ENCODE measurements at places on chromosomes 4 and X.
A peak's percentile ranks its signal among the peaks of the same experiment; 100 is the strongest.

DNA sequence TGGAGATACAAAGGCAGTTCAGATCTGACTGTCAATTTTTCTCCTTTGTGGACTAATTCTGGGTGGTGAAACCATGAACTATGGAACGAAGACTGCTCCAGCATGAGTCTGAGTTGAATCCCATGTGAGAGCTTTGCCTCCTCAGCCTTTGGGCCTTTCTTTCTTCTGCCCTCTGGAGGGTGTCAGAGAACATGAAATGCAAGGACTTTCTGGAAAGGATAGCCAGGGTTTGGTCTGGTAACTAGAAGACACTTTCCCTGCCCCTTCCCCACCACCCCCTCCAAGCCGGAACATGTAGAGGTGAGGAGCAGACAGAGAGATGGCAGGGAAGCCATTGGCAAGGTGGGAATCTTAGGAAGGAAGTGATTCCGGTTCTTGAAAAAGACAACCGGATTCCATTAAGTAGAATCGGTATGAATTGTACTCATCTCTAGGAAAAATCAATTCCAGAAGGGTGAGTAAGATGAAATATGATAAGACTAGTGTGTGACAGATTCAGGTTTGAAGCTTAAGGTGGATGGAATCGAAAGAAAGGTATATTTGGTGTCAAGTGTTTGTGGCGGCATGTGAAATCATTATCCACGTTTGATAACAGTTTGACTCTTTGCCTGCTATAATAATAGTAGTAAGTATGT lies 19.0 kb downstream of the FHL1 start:
- DNase-seq: no peak

DNA sequence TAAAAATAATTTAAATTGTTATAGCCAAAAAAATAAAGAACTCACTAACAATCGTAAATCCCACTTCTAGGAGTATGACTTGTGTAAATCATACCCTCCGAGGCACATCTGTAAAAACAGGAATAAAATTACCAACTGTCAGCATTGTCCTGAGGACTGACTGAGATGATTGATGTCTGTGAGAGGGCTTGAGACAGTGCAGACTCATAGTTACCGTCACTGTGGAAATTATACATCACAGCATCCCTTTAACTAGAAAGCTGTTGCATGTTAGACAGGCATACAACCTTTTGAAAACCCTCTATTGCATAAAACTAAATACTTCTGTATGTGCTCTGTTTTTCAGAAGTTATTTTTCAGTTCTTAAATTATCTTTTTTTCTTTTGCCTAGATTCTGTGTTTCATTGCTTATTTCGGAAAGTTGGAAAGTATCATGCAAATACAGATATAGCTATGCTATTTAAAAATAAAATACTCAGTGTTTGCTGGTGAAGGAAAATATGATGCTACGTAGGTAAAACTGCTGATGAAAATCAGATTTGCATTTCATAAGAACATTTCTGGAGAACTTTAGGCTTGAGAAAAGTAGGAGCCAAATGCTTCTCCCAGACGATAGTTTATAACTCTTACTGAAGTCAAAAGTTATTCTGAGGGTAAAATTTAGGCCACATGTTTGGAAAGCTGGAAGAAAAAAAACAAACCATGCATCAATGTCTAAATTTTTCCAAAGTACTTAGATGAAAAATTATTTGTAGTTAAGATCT lies 13.6 kb upstream of the RBPJ start:
- no peak for DNase-seq

DNA sequence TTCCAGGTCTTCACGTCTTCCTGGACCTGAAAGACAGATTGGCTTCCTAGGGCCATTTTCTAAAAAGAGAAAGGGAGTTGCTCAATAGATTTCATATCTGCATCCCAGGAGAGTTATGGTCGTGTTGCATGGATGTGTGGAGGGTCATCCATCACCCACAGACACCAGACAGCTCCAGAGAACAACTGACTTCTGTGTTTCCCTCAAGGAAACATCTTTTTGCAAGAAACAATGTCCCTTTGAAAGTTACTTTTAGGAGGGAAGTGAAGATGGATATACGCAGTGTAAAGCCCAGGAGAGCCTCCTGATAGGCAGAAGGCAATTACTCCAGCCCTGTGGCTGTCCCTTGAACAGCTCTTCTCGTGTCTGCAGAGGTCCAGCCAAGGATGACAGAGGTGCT lies 108.3 kb downstream of the CLNK start:
- no peak for DNase-seq

- no peak for DNase-seq
Measured at GRCh38 chrX:12496343-12496742, 294.9 kb upstream of the PRPS2 start.

DNA sequence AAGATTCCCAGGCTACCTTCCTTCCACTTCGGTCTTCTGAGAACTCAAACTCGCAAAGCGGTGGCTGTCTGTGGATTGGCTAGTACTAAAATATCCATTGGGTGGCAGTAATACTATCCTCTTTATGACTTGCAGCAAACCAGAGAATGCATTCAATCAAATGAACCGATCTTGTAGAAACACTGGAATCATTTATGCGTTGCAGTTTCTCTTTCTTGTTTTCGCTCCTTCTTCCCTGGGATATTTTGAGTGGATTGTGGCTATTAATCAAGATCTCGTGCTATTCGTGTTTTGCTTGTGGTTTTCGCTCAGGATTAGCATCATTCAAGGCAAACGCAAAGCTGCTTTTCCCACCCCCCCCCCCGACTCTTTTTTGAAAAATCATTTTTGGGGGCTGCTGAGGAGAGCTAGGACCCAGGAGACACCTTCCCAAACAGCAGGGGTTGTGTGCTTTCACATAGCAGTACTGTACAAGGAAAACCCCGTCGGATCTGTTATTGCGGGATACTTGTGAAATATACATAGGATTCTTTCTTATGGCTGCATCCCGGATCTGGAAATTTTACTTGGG lies at the start of gene IL1RAPL1:
Gene IL1RAPL1, plus strand, starts transcription at position 466 of the 571 bp plus-strand sequence.
- no peak for DNase-seq

GRCh38 chrX:72301781-72302180 lies 3.9 kb downstream of the CITED1 start:
- no peak for DNase-seq

- DNase-seq: no peak
Measured at GRCh38 chrX:143165778-143166177, 140.1 kb downstream of the SPANXN4 start.

- DNase-seq: no peak
Measured at GRCh38 chr4:3010998-3011397, 47.6 kb downstream of the GRK4 start.

- no peak for DNase-seq
Measured at GRCh38 chr4:185272245-185272644, 62.8 kb downstream of the SNX25 start.

DNA sequence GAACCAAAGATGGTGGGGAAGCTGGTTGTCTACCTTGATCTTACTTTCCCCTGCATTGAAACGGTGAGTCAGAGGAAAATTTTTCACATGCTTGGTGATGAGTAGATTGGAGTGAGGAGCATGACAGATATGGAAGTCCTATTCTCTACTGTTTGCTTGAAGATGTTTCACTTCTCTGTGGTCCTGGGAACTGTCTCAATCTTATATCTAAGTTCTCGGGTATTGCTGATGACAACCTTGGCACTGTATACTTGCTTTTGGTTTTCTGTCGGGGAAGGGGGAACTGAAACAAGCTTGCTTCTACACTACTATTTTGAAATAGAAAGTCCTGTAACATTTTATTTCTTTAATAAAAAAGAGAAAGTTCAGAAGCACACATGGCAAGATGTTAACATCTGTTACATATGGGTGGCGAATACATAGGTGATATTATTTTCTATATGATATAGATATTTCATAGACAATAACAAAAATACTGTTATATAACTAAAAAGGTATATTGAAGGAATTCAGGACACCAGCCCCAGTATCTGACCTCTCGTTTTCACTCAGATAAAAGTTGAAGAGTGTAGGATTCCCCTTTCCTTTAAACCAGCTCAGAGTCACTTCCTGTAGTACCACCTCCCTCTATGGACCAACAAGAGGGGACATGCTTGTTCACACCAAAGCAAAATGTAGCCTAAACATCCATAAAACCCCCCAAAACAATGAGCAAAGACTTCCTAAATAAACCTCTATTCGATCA lies 88.8 kb downstream of the FMR1NB start:
- no peak for DNase-seq

DNA sequence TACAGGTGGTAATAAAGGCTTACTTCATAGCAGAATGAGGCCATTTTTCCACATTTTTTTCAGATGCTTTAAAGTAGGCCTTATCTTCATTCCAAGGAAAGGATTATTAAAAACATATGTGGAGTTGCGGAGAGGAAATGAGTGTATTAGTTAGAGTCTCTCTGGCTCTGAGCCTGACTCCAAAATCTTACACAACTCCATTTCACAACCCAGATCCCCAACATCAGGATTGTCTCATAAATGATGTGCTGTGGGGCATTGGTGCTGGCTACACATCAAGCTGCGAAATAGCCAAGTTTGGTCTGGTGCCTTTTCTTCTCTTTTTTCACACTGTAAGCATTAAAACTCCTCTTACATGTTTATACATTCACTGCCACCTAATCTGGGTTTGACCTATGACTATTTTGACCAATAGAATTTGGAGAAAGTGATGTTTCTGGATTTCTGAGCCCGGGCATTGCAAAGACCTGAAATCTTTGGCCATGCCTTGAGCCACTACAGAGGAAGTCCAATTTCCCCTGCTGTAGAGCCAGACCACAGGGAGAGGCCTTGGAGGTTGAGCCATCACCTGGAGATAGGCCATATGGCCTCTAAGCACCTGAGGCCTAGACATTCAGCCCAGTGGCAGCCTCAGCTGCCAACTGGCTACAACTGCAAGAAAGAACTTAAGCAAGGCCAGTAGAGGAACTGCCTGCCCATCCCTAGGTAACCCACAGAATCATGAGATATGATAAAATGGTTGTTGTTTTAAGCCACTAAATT lies 16.7 kb upstream of the SOD3 start:
- DNase-seq: no peak

DNA sequence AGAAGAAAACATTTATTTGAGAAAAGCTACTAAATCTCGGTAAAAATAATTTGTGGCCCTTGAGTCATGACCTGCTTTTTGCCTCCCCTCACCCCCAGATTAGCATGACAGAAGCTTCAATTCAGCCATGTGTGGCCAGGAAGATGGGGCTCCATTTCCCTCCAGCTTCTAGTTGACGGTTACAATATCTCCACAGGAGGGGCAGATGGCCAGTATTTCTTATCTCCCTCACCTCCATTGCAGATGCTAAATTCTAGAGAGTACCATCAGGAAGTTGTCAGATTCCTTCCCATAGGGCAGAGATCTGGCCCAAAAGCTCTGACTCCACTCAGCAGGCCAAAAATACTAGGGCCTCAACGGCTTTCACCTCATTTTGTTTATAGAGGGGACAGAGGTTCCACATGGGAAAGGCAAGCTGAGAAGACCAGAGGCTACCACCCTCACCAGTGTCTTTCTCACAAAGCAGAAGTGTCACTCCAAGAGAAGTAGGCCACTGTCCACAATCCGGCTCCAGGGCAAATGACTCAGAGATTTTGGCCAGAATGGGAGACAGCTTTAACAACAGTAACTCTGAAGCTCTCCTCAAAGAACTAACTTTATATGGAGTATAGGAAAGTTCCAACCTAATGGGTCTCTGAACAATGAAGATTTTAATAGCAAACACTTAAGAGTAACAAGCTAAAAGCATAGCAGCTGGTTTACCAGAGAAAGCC lies 108.3 kb downstream of the TBC1D19 start:
- DNase-seq: no peak

DNA sequence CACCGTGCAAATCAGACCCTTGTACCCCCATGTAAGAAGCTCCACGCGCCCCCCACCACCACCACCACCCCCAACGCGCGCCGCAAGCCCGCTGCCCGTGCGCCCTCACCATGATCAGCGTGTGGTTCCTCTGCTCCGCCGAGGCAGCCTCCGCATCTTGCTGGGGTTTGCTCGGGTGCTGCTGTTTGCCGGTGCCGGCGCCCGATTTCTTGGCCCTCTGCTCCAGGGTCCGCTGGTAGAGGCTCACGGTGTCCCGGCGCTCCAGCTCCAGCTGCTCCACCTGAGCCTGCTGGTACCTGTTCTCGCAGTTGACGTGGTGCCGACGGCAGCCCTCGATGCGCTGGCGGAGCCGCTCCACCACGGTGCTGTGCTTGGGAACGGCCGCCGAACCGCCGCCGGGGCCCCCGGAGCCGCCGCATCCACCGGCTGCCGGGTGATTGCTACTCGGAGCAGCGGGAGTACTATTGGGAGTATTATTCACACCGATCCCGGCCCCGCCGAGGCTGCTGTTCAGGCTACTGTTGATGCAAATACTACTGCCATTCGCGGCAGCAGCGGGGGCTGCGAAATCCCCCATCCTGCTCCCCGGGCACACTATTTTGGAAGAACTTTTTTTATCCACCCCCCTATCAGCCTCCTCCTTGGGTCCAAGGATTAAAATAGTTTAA lies 1.1 kb downstream of the MAML3 start:
- DNase-seq: peak; percentile 3

DNA sequence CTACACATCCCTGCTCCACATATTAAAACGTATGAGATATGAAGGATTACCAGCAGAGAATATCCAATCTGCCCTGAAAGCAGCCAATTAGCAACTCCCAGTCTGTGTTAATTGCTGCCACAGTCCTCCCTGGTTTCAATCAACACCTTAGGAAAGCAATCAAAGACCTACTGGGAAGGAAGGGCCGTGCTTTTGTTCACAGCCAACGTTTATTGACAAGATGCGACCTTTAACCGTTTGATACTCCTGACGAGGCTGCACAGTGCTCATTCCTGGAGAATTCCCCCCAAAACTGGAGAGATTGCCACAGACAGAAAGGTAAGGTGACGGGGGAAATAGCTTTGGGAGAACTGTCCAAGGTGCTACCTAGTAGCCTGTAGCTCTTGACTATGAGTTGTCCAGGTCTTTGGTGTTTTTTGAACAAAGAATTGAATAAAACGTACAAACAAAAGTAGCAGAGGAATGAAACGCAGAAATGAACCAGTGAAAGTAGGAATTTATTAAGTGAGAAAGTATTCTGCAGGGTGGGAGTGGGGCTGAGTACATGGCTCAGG lies 596.5 kb downstream of the NLGN4X start:
- no peak for DNase-seq

DNA sequence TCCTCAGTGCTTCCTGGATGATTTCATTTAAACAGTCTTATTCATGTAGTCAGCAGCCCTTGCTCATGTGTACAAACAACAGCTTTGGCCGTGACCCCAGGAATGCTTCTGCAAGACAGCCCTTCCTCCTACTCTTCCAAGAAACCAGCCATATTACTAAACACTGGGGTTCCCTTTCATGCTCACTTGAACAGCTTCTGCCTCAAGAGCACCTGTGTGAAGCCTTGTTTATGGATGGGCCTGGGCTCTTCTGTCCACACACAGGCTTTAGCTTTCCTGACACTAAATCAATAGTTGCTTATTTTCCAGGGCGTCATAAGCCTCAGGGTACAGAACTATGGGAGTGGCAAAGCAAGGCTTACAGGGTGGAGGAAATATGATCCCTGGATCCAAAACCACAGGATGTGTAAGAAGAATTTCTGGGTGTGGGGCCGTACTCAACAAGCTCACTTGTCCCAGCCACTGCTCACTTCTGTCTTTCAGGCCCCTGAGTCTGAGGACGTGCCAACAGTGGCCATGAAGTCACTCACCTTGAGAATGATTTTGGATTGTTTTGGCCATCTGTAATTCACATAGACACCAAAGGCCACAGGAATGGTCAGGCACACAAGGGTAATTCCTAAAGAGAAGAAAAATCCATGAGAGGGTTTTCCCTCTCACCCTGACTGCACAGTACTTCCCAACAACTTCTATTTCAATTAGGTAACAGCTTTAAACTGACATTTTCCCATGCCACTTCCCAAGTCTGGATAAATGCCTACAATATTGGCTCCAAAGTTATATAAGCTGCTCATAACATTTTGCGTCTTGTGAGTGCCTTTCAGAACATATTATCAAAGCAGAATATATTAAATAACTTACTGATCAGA lies 17.7 kb downstream of the SLC10A6 start:
- peak; percentile 14 for DNase-seq

GRCh38 chr4:90207887-90208454 lies 80.8 kb downstream of the CCSER1 start:
- DNase-seq: no peak
